Astrocyte (in vitro differentiated cells and primary cell): ENCODE measurements at places on chromosomes 16 and 17.
A peak's percentile ranks its signal among the peaks of the same experiment; 100 is the strongest.

DNA sequence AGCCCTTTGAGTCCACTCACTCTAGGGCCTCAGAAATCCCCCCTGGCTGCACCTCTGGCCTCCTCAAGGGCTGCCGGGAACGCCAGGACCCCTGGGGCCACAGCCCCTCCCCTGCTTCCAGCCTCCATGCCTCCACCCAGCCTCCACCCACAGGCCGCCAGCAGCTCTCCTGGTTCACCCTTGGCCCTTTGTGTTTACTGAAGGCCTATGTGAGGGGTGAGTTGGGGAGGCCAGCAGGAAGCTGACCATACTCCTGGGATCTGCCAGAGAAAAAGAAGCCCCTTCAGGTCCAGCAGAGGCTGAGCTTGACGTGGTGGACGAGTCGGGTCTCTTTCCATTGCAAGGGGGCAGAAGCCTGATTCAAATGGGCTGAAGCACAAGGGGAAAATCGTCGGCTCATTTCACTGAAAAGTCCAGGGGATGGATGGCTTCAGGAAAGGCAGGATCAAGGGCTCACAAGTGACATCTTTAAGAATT lies 18.3 kb upstream of the ATP2A3 start:
- DNase-seq = no peak

GRCh38 chr16:1613728-1614455 lies 1.7 kb downstream of the CRAMP1 start:
- DNase-seq = no peak

GRCh38 chr17:68498479-68499326 lies 13.5 kb upstream of the PRKAR1A start:
- no peak for DNase-seq

DNA sequence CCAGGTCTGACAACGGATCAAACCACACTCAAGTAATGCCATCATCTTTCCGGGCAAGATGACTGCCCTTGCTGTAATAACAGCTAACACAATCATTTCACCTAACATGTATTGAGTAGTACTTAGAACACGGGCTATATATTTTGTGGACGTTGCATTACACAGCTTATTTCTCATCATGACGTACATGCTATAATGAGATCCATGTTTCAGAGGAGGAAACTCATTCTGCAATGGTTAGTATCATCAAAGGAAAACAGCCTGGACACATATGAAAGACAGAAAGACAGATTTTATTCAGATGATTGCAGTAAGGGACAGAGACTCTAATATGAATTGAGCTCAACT lies 446.7 kb downstream of the HS3ST3B1 start:
- DNase-seq = no peak

- DNase-seq = no peak
These were observed 8.3 kb downstream of the OTOP3 start for GRCh38 chr17:74943808-74944522.

DNA sequence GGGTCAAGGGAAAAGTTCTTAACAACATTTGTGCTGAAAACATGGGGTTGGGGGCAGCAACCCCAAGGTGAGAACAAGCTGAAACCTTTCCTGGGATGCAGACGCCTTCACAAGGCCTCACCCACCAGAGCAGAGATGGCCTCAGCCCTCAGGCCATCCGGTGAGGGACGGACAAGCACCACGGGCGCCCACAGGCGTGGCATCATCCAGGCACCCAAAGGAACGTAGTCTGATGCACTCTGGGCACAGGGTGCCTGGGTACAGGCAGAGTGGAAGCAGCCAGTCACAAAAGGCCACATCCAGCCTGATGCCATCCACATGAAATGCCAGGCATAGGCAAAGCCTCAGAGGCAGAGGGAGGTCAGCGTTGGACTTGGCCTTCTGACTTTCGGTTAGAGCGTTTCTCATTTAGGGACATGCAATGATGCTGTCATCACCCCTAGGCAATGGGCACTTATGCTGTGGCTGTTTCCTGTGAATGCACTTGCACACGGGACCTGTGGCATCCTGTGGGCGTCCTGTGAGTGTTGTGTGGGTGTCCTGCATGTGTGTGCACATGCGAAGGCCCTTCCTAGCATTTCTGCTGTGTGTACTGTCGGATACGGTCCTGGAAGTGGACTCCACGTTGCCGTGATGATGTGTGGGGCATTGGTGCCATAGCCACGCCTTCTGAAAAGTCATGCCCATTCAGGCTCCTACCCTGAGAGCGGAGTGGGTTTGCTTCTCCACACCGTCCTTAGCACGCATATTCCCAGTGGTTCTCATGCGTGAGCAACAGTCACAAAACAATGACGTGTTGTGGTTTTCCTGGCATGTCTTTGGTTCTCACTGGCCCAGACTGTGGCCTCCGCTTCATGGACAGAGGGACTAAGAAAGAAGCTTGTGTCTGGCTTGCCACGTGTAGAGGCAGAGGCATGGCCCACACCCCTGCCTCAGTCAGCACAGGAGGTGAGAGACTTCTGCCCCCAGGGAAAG lies 52.7 kb upstream of the ZNF469 start:
- DNase-seq = peak; percentile 42

GRCh38 chr17:70366386-70366785 lies 197.1 kb downstream of the KCNJ2 start:
- no peak for DNase-seq

GRCh38 chr16:2085669-2086068 lies 37.9 kb downstream of the TSC2 start:
- DNase-seq = no peak

DNA sequence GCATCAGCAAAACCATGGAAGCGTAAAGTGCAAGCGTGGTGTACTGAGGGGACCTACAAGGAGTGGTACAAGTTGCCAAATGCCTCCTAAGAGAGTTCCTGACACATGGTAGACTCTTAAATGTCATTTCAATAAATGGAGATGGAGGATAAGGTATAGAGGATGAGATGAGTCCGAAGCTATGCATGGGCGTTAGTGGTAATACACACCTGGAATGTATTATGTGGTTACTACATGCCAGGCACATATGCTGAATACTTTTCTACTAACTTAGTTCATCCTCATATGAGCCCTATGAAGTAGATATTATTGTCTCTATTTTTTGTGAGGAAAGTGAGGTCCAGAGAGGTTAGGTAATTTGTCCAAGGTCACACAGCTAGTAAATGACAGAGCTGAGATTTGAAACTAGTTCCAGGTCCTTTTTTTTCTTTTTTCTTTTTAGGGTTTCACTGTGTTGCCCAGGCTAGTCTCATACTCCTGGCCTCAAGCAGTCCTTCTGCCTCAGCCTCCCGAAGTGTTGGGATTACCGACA lies 15.5 kb downstream of the YPEL2 start:
- no peak for DNase-seq

GRCh38 chr17:32852811-32853210 lies 24.1 kb downstream of the MYO1D start:
- no peak for DNase-seq

DNA sequence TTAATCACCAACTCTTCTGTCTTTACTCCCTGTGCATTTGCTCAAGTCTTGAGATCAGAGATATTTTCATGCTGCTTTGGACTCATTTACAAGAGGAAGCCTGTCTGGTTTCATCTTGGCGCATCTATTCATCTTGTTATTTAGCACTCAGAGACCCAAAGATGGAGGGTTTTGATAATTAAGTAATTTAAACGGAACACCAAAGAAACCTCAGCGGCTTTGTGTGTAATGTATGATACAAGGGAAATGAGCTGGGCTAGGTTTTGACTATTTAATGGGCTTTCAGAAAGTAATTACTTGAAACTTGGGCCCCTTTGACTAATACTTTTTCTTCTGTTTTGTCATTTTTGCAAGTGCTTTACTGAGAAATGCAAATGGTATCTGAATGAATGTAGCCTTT lies 66.2 kb upstream of the CACNG3 start:
- no peak for DNase-seq

DNA sequence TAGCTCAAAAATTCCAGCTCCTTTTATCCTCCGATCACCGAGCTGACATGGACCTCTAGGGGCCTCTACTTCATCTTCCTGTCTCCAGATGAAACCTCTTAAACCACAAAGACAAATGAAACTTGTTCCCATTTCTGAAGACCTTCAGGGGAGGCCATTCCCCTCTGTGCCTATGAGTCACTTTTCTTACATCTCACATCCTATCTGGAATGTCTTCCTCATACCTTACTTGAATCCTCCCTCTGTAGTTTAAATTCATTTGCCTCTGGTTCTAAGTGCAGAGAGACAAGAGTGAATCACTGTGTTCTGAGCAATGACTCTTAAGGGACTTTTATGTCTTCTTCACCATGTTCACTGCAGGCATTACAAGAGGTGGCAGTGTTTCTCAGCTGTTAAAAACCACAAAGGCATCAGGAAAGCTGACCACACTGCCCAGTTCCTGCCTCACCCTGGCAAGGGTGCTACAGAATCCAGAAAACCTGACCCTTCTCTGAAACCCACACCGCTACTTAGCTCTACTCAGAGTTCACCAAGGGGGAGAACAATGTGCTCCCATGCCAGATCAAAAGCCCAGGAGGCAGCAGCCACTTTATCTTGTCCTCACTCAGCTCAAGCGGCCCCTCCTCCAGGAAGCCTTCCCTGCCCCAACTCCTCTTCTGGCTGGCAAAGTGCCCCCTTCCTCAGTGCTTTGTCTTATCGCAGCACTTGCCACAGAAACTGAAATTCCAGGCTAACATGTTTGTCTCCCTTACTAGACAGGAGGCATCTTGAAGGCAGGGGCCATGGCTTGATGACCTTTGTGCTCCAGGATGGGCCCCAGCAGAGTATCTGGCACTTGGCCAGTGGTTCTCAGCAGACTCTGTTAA lies 6.4 kb downstream of the CUEDC1 start:
- peak; percentile 98 for DNase-seq

GRCh38 chr16:4682616-4683254 lies 10.6 kb upstream of the NUDT16L1 start:
- no peak for DNase-seq
